ENCODE measurements at places on chromosomes 1 and 21. TPM values are rescaled to one million over a fixed set of nuclear protein-coding genes. Genes with fewer than 3 reads are reported as not detected.

DNA sequence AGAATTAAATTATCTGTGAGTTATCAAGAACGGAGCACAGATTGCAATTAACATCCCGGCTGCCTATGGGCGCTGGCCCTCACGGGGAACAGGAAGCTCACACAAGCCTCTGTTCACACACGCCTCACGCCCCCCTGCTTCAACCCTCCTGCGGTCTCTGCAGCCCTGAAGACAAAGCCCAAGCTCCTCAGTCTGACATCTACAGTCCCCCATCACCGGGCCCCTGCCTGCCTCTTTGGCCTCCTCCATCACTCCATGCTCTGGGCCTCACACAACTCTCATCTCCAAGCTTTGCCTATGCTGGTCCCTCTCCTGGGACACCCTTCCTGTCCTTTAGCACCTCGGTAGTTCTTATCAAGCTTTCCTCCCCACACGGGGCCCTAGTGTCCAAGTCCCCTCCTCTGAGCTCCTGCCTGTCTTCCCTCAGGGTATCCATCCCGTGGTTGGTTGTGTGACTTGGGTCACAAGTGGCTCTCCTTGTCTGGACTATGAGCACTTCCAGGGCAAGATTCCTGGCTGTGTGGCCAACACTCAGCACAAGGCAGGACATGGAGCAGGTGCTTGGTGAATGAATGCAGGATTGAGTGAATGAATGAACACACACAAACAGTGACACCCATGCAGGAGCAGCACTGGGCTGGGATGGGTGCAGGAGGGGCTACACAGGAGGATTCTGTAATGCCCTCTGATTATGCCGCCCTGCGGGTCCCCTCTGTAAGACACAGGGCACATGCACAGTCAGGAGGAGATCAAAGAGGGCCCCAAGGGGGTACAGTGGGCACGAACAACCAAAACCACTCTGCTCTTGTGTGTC lies 116.1 kb downstream of the DMRTB1 start:
- no peak for DNase-seq
- no peaks in the 10 kb centered on the region for H3K4me1 ChIP-seq
- H3K36me3 ChIP-seq = no peaks in the 10 kb centered on the region
- no peak overlapping the region for H3K4me3 ChIP-seq
- H3K27me3 ChIP-seq = no peaks in the 10 kb centered on the region

- peak within 1 kb of the TSS; percentile 93 for H3K27ac ChIP-seq
- H3K36me3 ChIP-seq = no peaks in the 10 kb centered on the region
- DNase-seq = peak; percentile 57
- H3K27me3 ChIP-seq = no peaks in the 10 kb centered on the region
- no peaks in the 10 kb centered on the region for H3K4me1 ChIP-seq
These were observed at the start of gene ADAMTSL4 for GRCh38 chr1:150548632-150549495. TSS of gene ADAMTSL4 (plus strand) at chr1:150549408. CDS start at chr1:150552289, 2,881 bp downstream.

- H3K4me3 ChIP-seq = no peak overlapping the region
- no peaks in the 10 kb centered on the region for H3K4me1 ChIP-seq
- no peaks in the 10 kb centered on the region for H3K36me3 ChIP-seq
- H3K27me3 ChIP-seq = no peaks in the 10 kb centered on the region
- H3K27ac ChIP-seq = no peak overlapping the region
These were observed 24.7 kb downstream of the INAVA start for GRCh38 chr1:200919386-200919785.

GRCh38 chr1:169060919-169061639 lies 45.4 kb upstream of the ATP1B1 start:
- no peaks in the 10 kb centered on the region for H3K27me3 ChIP-seq
- H3K4me1 ChIP-seq = no peaks in the 10 kb centered on the region
- H3K36me3 ChIP-seq = no peaks in the 10 kb centered on the region

GRCh38 chr1:155729031-155729898 lies 40.4 kb downstream of the DAP3 start:
- no peaks in the 10 kb centered on the region for H3K36me3 ChIP-seq
- H3K4me3 ChIP-seq = no peak overlapping the region
- no peak for DNase-seq
- no peaks in the 10 kb centered on the region for H3K27me3 ChIP-seq

GRCh38 chr21:26443291-26443690 lies 129.8 kb downstream of the CYYR1 start:
- H3K27ac ChIP-seq = no peak overlapping the region
- no peak for DNase-seq
- no peaks in the 10 kb centered on the region for H3K4me1 ChIP-seq
- no peak overlapping the region for H3K4me3 ChIP-seq

GRCh38 chr1:10361515-10361914 lies 37.3 kb upstream of the PGD start:
- no peak overlapping the region for H3K27ac ChIP-seq
- H3K36me3 ChIP-seq = no peaks in the 10 kb centered on the region
- H3K4me3 ChIP-seq = no peak overlapping the region
- no peak for DNase-seq
- no peaks in the 10 kb centered on the region for H3K4me1 ChIP-seq

DNA sequence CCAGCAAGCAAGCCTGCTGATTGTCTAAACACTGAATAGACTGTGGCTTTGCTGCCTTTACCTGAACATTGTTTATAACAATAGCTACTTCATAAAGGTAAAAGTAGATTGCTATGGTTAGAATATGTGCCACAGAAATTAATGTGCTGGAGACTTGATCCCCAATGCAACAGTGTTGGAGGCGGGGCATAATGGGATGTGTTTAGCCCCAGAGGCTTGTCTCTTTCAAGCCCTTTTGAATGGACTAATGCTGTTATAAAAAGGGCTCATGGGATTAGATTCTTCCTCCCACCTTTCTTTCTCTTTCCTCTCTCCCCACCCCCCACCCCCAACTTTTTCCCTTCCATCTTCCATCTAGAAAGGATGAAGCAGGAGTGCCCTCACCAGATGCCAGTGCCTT lies 80.2 kb upstream of the PPP2R5A start:
- H3K36me3 ChIP-seq = no peaks in the 10 kb centered on the region
- H3K4me3 ChIP-seq = no peak overlapping the region
- H3K4me1 ChIP-seq = no peaks in the 10 kb centered on the region
- DNase-seq = no peak
- H3K27me3 ChIP-seq = no peaks in the 10 kb centered on the region

DNA sequence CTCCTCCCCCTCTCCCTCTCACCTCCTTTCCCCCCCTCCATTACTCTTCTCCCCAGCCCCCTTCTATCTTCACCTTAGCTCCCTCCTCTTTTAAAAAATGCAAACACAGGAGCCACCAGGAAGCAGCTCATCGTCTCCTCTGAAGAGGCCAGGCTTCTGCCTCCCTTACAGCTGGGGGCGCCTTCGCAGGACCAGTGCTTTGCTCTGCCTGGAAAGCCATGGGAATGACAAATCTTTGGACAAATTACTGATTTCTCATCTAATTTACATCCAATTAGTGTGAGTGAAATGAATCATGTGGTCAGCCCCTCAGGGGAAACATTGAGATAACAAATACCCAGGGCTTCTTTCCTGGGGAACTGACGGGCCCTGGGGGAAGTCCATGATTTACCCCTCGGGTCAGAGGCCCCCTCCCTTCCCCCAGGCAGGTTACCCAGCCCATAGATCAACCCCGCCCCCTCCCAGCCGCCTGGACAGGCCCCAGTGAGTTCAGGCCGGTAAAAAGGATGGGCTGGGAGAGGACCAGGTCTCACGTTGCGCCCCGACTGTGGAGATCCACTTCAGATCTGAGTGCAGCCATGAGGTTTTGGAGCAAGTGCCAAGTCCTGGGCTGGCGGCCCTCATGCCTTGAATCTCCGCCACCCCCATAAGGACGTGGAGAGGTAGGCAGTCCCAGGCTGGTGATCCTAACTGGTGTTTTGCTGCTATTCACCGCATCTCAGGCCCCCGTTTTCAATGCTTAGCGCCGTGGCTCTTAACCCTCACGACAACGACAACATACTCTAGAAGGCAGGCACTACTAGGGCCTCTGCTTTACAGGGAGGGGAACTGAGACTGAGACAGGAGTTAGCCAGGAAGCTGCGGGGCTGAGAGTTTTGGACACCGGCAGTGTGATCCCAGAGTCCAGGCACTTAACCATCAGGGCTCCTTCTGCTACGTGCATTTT lies 300.8 kb downstream of the RRAGC start:
- no peak for DNase-seq
- no peaks in the 10 kb centered on the region for H3K36me3 ChIP-seq
- no peak overlapping the region for H3K4me3 ChIP-seq
- H3K4me1 ChIP-seq = no peaks in the 10 kb centered on the region
- H3K27me3 ChIP-seq = no peaks in the 10 kb centered on the region

DNA sequence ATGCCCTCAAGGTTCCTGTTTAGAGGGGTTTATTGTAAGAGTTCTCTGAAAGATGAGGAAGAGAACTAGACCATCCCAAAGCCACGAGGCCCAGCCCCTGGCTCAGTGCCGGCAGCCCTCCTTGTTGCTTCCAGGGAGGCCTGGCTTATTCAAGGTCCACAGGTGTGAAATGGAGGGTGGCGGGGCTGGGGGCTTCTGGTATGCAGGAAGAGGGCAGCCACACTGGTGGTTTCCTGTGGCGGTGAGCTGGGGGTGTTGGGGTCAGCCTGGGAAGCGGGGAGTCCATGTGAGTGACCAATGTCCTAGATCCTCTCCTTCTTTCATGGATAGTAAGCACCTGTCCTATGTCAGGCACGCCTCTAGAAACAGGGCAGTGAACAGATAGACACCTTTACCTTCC lies 138.2 kb downstream of the CAMTA1 start:
- H3K36me3 ChIP-seq = no peaks in the 10 kb centered on the region
- no peak overlapping the region for H3K4me3 ChIP-seq
- DNase-seq = no peak
- no peaks in the 10 kb centered on the region for H3K4me1 ChIP-seq
- H3K27me3 ChIP-seq = no peaks in the 10 kb centered on the region

- peaks cover 5% of the 10 kb centered on the region for H3K27me3 ChIP-seq
- H3K4me3 ChIP-seq = no peak overlapping the region
- H3K4me1 ChIP-seq = peaks cover 8% of the 10 kb centered on the region
- DNase-seq = no peak
- no peak overlapping the region for H3K27ac ChIP-seq
These were observed 1.1 kb downstream of the CR2 start for GRCh38 chr1:207455183-207455754.

- H3K4me3 ChIP-seq = no peak overlapping the region
- no peak overlapping the region for H3K27ac ChIP-seq
- no peaks in the 10 kb centered on the region for H3K4me1 ChIP-seq
- DNase-seq = no peak
These were observed 40.0 kb downstream of the CENPF start for GRCh38 chr1:214643030-214643429.

GRCh38 chr1:243269461-243269801 lies 13.6 kb downstream of the SDCCAG8 start:
- no peaks in the 10 kb centered on the region for H3K36me3 ChIP-seq
- H3K4me3 ChIP-seq = no peak overlapping the region
- DNase-seq = no peak
- no peak overlapping the region for H3K27ac ChIP-seq
- H3K27me3 ChIP-seq = no peaks in the 10 kb centered on the region
- H3K4me1 ChIP-seq = no peaks in the 10 kb centered on the region

GRCh38 chr21:33067043-33067442 lies 2.9 kb upstream of the OLIG1 start:
- H3K36me3 ChIP-seq = no peaks in the 10 kb centered on the region
- H3K4me3 ChIP-seq = no peak overlapping the region
- no peaks in the 10 kb centered on the region for H3K4me1 ChIP-seq
- H3K27me3 ChIP-seq = no peaks in the 10 kb centered on the region
- no peak overlapping the region for H3K27ac ChIP-seq
- DNase-seq = no peak

DNA sequence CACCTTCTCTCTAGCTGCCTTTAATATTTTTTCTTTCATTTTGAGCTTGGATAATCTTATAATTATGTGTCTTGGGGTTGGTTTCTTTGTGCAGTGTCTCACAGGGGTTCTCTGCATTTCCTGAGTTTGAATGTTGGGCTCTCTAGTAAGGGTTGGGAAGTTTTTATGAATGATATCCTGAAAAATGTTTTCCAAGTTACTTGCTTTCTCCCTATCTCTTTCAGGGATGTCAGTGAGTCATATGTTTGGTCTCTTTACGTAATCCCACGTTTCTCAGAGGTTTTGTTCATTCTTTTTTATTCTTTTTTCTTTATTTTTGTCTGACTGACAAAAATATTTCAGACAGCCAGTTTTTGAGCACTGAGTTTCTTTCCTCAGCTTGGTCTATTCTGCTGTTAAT lies 55.4 kb upstream of the CCDC190 start:
- no peaks in the 10 kb centered on the region for H3K36me3 ChIP-seq
- H3K27me3 ChIP-seq = no peaks in the 10 kb centered on the region
- no peaks in the 10 kb centered on the region for H3K4me1 ChIP-seq
- H3K27ac ChIP-seq = no peak overlapping the region

The MYOG gene
- not detected for total RNA-seq

The FCRLB gene
- total RNA-seq = 0.52 TPM

The THEMIS2 gene
- 28.9 TPM for total RNA-seq

The PEAR1 gene
- total RNA-seq = 7.4 TPM

The CAPN9 gene
- total RNA-seq = not detected

The LSM10 gene
- 25.9 TPM for total RNA-seq

The FAM131C gene
- total RNA-seq = 0.28 TPM

The FALEC gene
- total RNA-seq = 0.88 TPM

The GJB3 gene
- total RNA-seq = 4.7 TPM
